Activated T-helper 9 cell treated with anti-CD3 and anti-CD28 coated beads, Interleukin-2, amount 50 U/mL, for 16 hours (primary cell): ENCODE measurements at places on chromosomes 5 and 9.
A peak's percentile ranks its signal among the peaks of the same experiment; 100 is the strongest.

DNA sequence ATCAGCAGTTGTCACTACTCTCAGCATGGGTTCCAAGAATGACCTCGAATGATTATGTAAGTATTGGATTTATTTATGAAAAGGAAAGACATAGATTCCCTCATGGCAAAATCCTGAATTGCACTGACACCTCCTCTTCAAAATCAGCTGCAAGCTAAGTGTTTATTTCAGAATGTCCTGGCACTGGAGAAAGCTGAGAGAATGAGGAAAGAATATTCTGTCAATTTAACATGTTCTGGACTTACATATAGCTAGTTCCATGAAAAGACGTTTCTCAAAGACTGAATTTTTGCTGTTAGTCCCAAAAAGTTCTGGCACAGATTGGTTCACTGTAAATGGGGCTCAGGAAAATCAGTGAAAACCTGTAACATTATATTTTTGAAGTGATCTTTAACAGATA, 120.3 kb downstream of the NREP start:
- no peak for DNase-seq

- DNase-seq, result no peak
These were observed 150.5 kb downstream of the GAPVD1 start for GRCh38 chr9:125412166-125412565.

DNA sequence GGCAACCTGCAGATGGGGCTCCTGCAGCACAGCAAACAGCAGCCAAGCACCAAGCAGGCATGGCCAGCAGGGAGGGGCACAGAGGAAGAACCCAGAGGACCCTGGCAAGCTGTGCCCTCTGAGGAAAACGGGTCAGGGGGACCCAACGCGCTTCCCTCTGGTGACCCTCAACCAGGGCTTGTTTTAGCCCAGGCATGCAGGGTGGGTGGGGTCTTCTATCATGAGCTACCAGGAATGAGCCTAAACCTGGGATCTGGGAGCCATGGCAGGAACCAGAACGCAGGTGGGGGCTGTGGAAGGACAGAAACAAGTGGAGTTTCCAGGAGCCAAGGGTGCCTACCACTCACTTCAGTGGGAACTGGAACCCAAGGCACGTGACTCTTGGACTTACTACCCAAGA, 20.9 kb downstream of the IPPK start:
- DNase-seq, result no peak

DNA sequence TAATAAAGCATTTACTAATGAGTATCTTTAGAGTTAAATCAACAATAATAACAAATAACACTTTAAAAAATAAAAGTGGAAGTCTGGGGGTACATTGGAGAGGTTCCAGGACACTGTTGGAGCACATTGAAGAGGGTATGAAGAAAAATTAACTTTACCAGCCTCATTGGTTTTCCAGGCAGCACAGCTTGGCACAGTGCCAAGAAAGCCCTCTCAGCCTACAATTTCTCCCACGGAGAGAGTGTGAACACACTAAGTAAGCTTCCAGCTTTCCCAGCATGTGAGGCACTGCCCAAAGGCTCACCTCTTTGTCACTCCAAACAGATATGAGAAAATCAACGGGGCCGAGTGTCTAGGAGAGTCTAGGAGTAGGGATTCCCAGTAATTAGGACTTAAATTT, 1912.8 kb upstream of the NUDT12 start:
- no peak for DNase-seq

DNA sequence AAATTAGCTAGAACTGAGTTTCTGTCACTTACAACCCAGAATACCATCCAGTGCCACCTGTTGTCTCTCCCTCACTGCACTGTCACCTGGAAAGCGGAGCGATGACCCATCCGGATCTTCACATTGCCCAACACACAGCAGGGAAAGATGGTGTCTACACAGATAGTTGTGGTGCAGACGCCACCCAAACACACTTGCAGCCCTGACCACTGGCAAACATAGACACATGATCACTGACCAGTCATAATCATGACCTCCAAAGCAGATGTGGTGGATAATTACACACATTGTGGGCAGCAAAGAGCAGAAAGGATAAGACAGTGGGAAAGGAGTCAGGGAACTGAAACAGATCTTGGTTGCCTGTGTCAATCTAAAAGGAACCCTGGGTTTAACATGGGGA, 64.7 kb downstream of the GABBR2 start:
- DNase-seq, result no peak

DNA sequence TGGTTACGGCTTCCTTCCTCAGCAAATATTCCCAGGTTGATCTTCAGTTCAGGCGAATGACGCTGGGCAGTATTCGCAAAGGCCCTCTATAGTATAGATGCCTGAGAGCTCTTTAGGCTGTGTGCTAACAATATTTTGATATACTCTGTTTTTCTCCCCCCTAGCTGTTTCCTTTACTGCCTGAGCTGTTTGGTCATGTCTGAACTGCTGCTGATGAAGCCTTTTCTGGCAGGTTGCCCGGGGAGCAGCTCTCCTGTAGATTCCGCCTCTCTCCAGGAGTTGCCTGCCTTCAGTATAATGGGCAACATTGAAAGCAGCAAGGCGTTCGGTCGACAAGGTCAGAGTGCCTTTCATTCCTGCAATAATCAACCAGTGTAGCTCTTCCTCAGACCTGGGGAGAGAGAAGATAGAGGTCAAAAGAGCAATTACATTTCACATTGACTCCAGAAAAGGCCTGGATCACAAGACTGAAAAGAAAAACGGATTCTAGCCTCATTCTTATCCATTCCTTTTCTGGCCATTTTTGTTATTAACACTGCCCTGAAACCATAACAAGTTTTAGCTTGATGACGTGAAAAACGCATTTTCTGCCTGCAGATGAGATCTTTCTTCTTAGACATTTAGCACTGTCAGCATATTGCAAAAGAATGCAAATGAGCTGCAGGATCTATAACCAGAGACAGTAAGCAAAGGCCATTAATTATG, 60.1 kb upstream of the ZNF608 start:
- no peak for DNase-seq

- DNase-seq, result no peak
These were observed 5.7 kb upstream of the GAPVD1 start for GRCh38 chr9:125255781-125256391.

DNA sequence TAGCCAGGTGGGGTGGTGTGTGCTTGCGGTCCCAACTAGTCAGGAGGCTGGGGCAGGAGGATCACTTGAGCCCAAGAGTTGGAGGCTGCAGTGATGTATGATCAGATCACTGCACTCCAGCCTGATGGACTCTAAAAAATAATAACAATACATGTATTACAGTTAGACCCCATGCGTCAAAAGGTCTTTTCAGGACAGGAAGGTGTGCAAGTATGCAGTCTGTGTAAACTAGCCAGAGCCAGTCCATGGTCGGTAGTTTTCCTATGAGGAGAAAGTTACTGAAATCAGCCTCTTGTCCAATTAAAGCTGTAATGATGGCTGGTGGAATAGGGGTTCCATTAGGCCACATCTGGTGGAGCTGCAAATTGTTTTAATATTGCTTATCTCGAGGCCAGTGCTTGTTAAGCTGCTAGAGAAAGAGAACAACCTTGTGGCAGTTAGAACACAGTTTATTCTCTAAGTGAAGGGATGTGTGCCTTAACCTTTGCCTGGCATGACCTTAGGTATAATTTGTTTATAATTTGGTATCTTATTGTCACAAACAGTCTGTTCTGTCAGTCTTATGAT, 1.5 kb upstream of the STOM start:
- no peak for DNase-seq

GRCh38 chr9:96317335-96317980, 15.5 kb upstream of the HSD17B3 start:
- DNase-seq, result peak; percentile 29
